A549 treated with dexamethasone at 1 μM for 4 hours (cell line): ENCODE measurements at places on chromosomes 3 and 15. TPM values are rescaled to one million over a fixed set of nuclear protein-coding genes. Genes with fewer than 3 reads are reported as not detected.

Gene CLDN18
- total RNA-seq: not detected in 5 replicates

Gene PIGX
- total RNA-seq: 28.1 to 31.6 TPM (median 31.2 TPM) in 5 replicates

Gene ARL6IP5
- total RNA-seq: 76.7 to 98.6 TPM (median 80.9 TPM) in 5 replicates

Gene CASR
- not detected in 5 replicates for total RNA-seq

Gene BCHE
- total RNA-seq: 0.69 to 1.3 TPM (median 0.94 TPM) in 5 replicates

Gene RBP2
- not detected in 5 replicates for total RNA-seq

Gene MAP6D1
- total RNA-seq: 5.1 to 6.9 TPM (median 6.6 TPM) in 5 replicates

Gene TXNRD3
- 5.6 to 8.2 TPM (median 7.3 TPM) in 5 replicates for total RNA-seq

Gene CEMIP
- total RNA-seq: 0.83 to 1.5 TPM (median 1.3 TPM) in 5 replicates
